ENCODE measurements at places on chromosomes 4 and X.

DNA sequence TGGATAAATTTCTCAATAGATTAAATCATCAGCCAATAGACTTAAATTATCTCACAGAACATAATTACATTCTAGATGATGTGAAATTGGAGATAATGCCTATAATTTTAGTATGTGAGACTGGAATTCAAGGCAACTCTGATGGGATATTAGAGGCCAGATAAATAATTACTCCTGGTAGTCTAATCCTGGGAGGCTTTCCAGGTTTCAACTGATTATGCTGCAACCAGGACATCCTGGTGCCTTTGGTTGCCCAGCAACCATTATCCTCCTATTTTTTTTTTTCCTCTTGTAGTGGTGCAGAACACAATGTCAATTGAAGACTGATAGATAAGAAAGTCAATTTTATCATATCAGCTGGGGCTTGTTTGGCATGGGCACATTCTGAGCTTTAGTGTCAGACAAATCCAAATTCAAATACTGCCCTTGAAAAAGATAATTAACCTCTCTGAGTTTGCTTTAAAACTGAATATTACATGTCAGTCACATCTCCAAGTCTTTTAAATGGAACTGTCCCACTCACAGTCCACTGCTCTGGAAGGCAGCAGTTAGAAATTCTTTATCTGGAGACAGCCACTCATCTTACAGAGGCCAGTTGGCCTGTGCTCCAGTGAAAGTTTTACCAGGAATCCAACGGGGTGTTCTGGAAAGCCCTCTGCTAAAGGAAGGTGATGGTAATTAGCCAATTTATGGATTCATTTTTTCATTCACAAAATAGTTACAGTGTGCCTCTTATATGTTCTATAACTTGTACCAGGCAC is 95.3 kb upstream of the GUCY1A1 start:
- DNase-seq: no peak

DNA sequence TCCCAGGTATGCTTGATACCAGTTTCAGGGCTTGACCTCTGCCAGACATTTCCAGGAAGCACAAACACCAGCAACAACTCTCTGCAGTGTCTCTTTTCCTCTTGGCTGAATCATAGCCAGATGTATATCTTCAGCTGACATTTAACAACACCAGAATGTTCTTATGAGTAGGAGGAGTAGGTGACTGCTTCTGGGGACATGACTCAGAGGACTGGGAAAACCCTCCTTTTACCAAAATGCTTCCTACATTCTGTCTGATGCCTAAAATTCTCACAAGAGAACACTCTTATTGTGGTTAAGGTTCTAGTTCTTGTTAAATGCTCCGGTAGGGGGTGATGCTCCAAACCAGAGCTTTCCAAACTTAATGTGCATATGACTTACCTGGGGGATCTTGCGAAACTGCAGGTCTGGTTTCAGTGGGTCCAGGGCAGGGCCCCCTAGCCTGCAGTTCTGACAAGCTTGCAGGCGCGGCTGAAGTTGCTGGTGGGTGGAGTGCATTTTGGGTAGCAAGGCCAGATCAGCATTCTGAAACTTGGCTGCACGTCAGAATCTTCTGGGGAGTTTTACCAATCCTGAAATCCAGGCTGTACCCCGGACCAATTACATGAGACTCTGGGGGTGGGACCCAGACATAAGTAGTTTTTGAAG is 329.3 kb upstream of the RPS6KA3 start:
- DNase-seq: no peak

GRCh38 chr4:87601361-87601760 is 7.0 kb upstream of the DSPP start:
- no peak for DNase-seq

DNA sequence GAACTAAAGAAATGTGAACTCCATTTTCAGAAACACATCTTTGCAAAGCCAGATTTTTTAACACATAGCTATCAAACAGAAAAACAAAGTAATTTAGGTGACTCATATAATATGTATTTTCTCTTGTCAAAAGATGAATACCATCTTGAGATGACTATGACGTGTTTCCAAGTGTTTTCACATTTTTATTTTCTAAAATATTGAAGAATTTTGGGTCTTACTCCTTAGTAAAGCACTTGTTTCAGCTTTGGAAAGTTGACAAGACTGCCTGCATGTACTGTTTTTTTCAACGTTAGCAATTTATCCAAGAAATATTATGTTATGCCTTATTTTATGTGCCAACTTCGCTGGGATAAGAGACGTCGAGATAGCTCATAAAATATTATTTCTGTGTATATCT is 733.9 kb upstream of the EPHA5 start:
- DNase-seq: no peak

GRCh38 chrX:19403696-19404095 is 60.0 kb downstream of the PDHA1 start:
- DNase-seq: no peak

GRCh38 chrX:119266364-119266995 is 30.4 kb downstream of the PGRMC1 start:
- no peak for DNase-seq

GRCh38 chr4:182699201-182699600 is 218.0 kb downstream of the DCTD start:
- no peak for DNase-seq

GRCh38 chrX:27619975-27620374 is 29.8 kb downstream of the DCAF8L2 start:
- no peak for DNase-seq
